ENCODE measurements at places on chromosomes 7 and 10. TPM values are rescaled to one million over a fixed set of nuclear protein-coding genes. Genes with fewer than 3 reads are reported as not detected.

The ING3 gene
- total RNA-seq = 6.0 TPM

The SFRP5 gene
- total RNA-seq = 2.4 TPM

The PRF1 gene
- total RNA-seq = not detected

The GJD4 gene
- total RNA-seq = not detected

The C10orf143 gene
- total RNA-seq = 0.69 TPM

The PTPRZ1 gene
- not detected for total RNA-seq

The CRHR2 gene
- total RNA-seq = not detected

The MMD2 gene
- total RNA-seq = not detected

The LRRD1 gene
- not detected for total RNA-seq

The SUN3 gene
- total RNA-seq = not detected

The BMPER gene
- total RNA-seq = 7.6 TPM

The CCDC3 gene
- 0.95 TPM for total RNA-seq

The TMEM213 gene
- total RNA-seq = not detected

The FGL2 gene
- not detected for total RNA-seq

The HIP1 gene
- total RNA-seq = 21.7 TPM
